Stimulated activated CD4-positive, alpha-beta T cell treated with anti-CD3 and anti-CD28 coated beads, Interleukin-2, amount 100 ng/mL, for 48 hours (primary cell): ENCODE measurements at places on chromosomes 13 and 19.

DNA sequence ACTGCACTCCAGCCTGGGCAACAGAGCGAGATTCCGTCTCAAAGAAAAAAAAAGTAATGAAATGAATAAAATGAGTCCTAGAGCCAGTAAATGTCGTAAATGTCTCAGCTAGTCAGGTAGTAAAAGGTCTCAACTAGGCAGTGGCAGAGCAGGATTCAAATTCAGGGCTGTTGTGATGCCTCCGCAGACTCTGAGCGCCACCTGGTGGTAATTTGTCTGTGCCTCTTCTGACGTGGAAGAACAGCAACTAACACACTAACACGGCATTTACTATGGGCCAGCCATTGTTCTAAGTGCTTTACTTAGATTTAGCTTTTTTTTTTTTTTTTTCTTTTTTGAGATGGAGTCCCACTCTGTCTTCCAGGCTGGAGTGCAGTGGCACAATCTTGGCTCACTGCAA is 30.2 kb downstream of the CYP2F1 start:
- peak; percentile 87 for DNase-seq

DNA sequence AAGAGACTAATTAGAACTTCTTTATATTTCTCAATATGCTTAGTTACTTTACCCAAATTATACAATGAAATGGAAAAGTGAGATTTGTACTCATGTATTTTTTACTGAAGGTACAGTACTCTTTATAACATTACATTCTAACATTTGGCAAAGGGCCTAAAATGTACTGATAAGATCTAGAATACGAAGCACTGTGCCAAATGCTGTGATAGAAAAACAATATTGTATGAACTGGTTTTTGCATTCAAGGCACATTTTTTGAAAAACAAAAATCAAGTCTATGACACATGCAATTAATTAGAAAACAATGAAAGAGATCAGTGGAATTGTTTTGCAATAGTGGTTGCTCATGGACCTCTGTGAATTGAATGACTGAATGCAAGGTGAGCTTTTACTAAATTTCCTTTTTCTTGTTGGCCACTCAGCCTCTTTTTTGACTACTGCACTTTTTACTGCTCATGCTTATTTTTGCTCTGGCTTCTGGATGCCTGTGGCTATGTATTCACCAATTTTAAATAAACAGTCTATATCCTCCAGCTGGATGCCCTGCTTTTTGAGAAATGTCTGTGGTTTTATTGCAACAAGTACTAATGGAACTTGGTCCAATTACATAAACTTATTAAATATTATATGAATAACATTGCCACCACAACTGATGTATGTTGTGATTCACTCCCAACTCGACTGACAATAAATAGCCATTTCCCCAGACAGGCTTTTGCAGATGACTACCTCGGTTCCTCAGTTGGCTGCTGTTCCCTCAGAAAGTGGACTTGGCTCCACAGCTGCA is 41.4 kb upstream of the OBI1 start:
- DNase-seq: no peak

GRCh38 chr13:78934336-78934735 is 275.4 kb upstream of the OBI1 start:
- no peak for DNase-seq

DNA sequence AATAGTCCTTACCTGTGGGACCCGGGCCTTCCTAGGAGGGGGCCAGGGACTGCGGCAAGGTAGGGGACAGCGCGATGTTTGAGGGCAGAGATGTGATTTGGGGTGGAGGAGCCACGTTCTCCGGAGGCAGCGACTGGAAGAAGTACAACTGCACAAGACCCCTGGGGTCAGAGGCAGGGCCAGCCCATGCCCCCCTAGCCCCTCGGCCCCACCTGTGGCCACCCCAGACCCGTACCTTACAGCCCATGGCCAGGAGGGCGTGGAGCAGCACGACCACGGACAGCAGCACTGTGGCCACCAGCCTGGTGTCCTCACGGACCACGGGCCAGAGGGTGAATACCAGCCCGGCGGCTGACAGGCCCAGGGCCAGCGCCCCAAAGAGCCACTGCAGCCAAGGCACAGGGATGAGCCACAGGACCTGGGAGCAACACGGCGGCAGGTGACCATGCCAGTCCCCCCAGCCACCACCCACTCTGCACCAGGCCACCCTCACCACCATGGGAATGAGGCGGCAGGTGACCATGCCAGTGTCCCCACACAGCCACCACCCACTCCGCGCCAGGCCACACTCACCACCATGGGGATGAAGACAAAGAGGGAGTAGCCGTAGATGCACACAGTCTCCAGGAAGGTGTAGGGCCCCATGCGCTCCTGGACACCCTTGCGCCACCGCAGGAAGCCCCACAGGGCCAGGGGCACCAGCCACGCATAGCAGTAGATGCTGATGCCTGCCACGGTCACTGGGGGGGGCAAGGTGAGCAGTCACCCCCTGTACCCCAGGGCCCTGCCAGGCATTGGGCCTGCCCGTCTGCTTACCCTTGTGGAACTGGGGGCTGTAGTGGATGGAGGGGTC is 5.0 kb downstream of the YIPF2 start:
- no peak for DNase-seq

DNA sequence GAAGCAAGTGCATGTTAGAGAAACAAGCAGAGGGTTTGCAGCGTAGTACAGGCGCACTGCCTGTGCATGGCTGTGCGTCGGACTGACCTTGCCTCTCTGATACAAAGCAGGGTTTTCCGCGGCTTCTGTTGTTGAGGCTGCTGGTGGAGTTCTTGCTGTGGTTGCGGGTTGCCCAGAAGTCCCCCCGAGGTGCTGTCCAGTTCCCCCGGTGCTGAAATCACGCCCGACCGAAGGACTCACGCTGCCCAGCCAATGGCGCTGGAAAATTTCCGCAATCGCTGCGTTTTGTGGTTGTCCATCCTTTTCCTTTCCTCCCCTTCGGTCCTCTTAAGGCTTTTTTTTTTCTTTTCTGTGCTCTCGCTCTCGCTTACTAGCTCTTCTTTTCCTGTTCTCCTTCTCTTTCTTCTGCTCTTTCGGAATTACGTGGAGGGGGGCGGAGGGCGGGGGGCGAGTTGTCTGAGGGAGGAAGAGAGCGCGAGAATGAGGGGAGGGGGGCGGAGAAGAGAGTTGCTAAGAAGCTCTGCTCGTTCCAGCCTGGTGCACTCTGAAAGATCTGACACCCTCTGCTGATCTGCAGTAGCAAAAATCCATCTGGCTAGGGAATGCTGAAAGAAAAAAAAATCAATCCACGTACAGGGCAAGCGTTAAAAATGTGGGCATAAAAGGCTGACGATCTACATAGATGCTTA is at the start of gene SLITRK1:
SLITRK1 (minus strand) TSS at position 558 of the 689 bp plus-strand sequence. CDS start 967 bp downstream, outside the sequence.
- no peak for DNase-seq

DNA sequence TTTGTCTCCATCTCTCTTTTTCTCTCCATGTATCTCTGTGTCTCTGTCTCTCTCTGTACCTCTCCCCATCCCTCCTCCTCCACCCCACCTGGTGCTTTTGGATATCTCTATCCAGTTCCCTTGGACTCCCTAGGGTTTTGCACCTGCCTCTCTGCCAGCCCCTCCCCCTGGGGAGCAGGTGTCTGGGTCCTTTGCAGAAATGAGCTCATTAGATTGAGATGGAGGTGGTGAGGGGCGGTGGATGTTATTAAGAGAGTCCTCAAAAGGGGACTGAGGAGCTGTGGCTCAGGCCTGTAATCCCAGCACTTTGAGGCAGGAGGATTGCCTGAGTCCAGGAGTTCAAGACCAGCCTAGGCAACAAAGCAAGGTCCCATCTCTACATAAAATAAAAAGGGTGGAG is 2.1 kb downstream of the KCNN4 start:
- no peak for DNase-seq

DNA sequence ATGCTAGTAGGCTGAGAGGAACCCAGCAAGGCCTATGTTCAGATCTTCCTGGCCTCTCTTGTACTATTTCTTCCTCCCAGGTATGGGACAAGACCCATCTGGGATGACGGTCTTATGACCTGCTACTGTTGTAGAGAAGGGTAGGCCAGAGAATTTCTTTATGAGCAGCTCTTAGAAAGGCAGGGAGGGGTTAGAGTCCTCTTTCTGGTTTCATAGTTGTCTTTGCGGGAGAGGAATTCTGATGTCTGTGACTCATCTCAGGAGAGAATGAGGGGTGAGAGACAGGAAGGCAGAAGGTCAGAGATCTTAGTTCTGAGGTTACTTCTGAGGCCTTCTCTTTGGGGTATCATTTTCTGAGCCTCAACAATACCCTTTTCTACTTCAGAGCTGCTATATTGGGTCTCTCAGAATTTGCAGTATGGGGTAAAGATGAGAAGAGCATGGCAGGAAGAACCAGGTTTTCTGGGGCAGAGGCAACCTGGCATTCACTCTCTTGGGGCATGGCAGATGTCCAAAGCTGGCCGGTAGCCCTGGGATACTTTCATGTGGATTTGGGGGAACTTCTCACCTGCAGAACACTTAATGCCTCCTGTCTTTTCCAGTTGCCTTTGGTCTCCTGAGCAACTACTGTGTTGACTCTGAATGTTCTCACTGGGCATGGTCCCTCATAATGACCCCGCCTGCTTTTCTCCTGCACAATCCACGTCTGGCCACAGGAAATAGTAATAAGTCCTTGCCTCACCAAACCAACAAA is 154.4 kb downstream of the GGACT start:
- DNase-seq: no peak

DNA sequence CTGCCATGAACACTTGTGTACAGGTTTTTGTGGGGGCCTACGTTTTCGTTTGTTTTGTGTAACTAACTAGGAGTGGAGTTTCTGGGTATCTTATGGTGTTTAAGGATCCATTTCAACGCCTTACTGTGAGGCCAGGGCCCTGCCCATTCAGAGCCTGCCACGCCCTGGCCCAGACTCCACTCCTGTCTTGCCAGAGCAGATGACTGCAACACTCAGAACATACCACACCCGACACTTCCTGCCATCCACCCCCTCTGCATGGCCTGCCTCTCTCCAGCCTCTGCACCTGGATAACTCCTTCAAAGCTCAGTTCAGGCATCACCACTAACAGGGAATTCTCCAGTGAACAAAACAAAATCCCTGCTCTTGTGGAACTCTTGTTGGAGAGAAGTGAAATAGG is 43.2 kb downstream of the RGCC start:
- no peak for DNase-seq

DNA sequence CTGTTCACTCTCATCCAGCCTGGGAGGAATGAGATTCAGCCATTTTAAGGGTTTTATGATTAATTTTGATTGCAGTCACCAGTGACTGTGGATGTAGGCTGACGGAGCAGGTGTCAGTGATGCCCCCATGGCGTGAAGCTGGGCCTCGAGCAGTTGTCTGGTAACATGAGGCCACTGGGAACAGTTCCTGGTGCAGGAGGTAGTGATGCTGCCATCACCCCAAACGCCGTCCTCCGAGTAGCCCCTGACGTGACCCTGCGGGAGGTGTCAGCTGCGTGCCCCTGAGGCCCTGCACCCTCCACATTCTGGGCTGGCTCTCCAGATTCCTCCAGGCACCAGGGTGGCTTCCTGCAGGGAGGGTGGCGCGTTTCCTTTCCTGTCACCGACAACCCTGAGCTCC is 277.2 kb downstream of the TEX29 start:
- DNase-seq: no peak

DNA sequence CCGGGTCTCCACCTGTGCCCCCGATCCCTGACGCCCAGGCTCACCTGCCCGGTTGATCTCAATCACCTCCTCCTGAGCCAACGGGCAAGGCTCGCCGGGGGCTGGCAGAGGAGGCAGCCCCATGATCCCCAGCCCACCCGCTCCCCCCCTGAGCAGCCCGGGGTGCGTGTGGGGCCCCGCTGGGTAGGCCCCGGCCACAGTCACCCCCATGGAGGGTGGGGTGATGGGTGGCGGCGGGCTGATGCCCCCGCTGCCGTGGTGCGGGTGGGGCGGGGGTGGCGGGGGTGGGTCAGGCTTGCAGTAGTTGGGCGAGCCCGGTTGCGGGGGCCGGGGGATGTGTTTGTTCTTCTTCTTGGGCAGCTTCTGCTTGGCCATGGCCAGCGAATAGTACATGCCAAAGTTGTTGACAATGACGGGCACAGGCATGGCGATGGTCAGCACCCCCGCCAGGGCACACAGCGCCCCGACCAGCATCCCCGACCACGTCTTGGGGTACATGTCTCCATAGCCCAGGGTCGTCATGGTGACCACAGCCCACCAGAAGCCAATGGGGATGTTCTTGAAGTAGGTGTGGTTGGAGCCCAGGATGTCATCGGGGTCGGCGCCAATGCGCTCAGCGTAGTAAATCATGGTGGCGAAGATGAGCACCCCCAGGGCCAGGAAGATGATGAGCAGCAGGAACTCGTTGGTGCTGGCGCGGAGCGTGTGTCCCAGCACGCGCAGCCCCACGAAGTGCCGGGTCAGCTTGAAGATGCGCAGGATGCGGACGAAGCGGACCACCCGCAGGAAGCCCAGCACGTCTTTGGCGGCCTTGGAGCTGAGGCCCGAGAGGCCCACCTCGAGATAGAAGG is 6.0 kb downstream of the KCNC3 start:
- no peak for DNase-seq

- DNase-seq: no peak
These were observed 7.0 kb upstream of the ZNF550 start for GRCh38 chr19:57566396-57567265.

- DNase-seq: no peak
These were observed 1.8 kb upstream of the MED4 start for GRCh38 chr13:48096670-48097069.

DNA sequence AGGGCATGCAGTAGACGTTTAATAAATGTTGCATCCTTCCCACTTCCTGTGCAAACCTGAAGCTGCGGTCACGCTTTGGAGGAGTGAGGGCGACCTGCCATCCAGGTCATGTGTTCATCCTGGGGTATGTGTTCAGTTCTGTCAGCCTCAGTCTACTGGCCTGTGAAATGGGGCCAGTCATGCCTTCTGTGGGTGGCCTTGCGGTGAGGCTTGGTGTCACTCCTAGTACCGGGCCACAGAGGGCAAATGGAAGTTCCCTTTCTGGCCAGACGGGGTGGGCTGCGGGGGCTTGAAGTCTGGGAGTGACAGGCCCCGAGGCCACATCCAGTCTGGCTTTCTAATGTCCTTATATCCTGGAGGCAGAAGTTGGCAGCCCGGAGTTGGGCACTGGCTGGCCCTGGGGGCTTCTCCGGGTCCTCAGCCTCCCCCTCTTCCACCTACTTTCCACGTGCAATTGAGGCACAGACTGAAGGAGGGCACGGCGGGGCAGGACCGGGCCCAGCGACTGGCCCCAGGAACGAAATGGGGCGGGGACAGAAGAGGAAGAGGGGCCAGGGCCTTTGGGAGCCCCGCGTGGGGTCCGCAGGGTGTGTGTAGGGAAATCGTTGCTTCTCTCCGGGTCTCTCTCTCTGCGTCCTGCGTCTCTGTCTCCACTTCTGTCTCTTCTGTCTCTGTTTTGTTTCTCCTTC is 11.1 kb downstream of the PDE4A start:
- no peak for DNase-seq

- DNase-seq: no peak
These were observed 932 bp downstream of the SLC35E1 start for GRCh38 chr19:16571283-16571682.

DNA sequence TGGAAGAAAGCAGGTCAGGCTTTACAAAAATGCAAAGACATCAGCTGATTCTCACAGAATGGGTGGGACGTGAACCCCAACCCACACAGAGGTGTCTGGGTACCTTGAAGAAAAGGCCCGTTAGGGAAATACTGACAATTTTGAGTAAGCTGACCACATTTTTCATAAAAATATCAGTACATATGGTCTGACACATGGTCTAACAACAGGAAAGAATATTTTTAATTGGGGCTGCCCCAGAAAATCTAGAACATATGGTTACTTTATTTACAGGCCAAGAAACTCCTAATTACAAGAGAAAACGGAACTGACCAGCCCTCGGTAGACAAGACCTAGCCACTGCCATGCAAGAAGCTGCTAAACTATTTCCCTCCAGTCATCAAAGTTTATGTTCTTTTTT is 48.7 kb upstream of the ITM2B start:
- no peak for DNase-seq
